Activated CD8-positive, alpha-beta memory T cell treated with anti-CD3 and anti-CD28 coated beads, Interleukin-2, amount 10 ng/mL, durations not matched to agents 7 days and 5 days (primary cell): ENCODE measurements at places on chromosomes 2 and 18. TPM values are rescaled to one million over a fixed set of nuclear protein-coding genes. Genes with fewer than 3 reads are reported as not detected.

Gene HMSD
- 1.6 TPM for total RNA-seq

- no peaks in the 10 kb centered on the region for H3K36me3 ChIP-seq
- H3K4me1 ChIP-seq = no peaks in the 10 kb centered on the region
- no peak overlapping the region for H3K27ac ChIP-seq
Observed at GRCh38 chr2:52498077-52498750, 1269.4 kb upstream of the CHAC2 start.

DNA sequence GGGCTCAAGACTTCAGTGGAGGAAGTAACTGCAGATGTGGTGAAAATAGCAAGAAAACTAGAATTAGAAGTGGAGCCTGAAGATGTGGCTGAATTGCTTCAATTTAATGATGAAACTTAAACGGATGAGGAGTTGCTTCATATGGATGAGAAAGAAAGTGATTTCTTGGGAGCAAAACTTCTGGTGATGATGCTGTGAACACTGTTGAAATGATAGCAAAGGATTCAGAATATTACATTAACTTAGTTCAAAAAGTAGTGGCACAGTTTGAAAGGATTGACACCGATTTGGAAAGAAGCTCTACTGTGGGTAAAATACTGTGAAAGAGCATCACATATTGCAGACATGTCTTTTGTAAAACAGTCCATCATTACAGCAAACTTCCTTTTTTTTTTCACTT, 638.0 kb downstream of the NYAP2 start:
- no peaks in the 10 kb centered on the region for H3K4me1 ChIP-seq
- peaks cover 4% of the 10 kb centered on the region for H3K27me3 ChIP-seq
- H3K36me3 ChIP-seq = no peaks in the 10 kb centered on the region
- H3K27ac ChIP-seq = no peak overlapping the region

GRCh38 chr2:103174711-103175110, 412.9 kb downstream of the TMEM182 start:
- H3K4me3 ChIP-seq = no peak overlapping the region
- H3K27ac ChIP-seq = no peak overlapping the region
- no peak for DNase-seq
- no peaks in the 10 kb centered on the region for H3K27me3 ChIP-seq
- no peaks in the 10 kb centered on the region for H3K4me1 ChIP-seq

GRCh38 chr2:66472225-66472843, 37.4 kb downstream of the MEIS1 start:
- no peaks in the 10 kb centered on the region for H3K36me3 ChIP-seq
- no peak overlapping the region for H3K27ac ChIP-seq
- DNase-seq = no peak
- H3K27me3 ChIP-seq = no peaks in the 10 kb centered on the region

GRCh38 chr18:2143636-2144035, 427.7 kb downstream of the METTL4 start:
- no peak overlapping the region for H3K27ac ChIP-seq
- peaks cover 8% of the 10 kb centered on the region for H3K27me3 ChIP-seq
- H3K36me3 ChIP-seq = no peaks in the 10 kb centered on the region
- no peaks in the 10 kb centered on the region for H3K4me1 ChIP-seq
- DNase-seq = no peak
- H3K4me3 ChIP-seq = no peak overlapping the region

GRCh38 chr2:43074592-43075053, 151.8 kb downstream of the ZFP36L2 start:
- no peaks in the 10 kb centered on the region for H3K4me1 ChIP-seq
- no peaks in the 10 kb centered on the region for H3K27me3 ChIP-seq
- no peaks in the 10 kb centered on the region for H3K36me3 ChIP-seq
- no peak overlapping the region for H3K4me3 ChIP-seq
- no peak for DNase-seq
- no peak overlapping the region for H3K27ac ChIP-seq

GRCh38 chr2:71070294-71071093, 2.0 kb downstream of the NAGK start:
- no peak overlapping the region for H3K4me3 ChIP-seq
- no peak for DNase-seq
- H3K36me3 ChIP-seq = peaks cover 13% of the 10 kb centered on the region
- no peaks in the 10 kb centered on the region for H3K27me3 ChIP-seq

GRCh38 chr2:133109772-133110171, 439.8 kb upstream of the LYPD1 start:
- H3K27ac ChIP-seq = no peak overlapping the region
- DNase-seq = no peak
- H3K4me1 ChIP-seq = no peaks in the 10 kb centered on the region
- H3K36me3 ChIP-seq = no peaks in the 10 kb centered on the region
- no peaks in the 10 kb centered on the region for H3K27me3 ChIP-seq
- H3K4me3 ChIP-seq = no peak overlapping the region

GRCh38 chr2:176679061-176679669, 409.9 kb downstream of the MTX2 start:
- H3K27ac ChIP-seq = no peak overlapping the region
- H3K36me3 ChIP-seq = peaks cover 1% of the 10 kb centered on the region
- H3K4me3 ChIP-seq = no peak overlapping the region

GRCh38 chr18:45958027-45958426, 9.1 kb downstream of the EPG5 start:
- H3K4me3 ChIP-seq = no peak overlapping the region
- H3K4me1 ChIP-seq = peaks cover 25% of the 10 kb centered on the region
- peaks cover 29% of the 10 kb centered on the region for H3K36me3 ChIP-seq
- H3K27ac ChIP-seq = no peak overlapping the region
- no peak for DNase-seq

DNA sequence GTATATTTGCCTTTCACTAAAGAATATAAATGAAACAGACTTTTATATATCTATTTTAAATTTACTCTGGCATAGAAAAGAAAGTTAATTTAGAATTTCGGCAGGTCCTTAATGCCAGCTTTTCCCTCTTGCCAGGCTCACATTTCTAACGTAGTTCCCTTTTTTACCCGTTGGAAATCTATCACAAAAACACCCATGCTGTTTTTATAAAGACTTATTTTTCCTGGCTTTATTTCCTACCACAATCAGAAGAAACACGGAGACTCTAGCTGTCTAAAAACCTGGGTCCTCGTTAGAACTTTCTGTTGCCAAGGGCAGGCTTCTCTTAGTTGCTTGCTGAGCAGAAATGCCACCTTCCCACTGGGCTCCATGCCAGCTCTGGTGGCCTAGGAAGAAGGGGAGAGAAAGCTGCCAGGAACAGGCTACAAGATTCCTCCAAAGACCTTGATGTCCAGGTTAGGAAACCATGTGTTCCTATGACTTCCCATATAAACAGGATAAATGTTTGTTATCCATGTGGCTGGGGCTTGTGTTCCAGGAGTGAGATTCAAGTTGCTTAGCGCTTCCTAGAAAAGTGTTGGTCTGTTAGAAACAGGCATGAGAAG, 17.8 kb upstream of the TMEM18 start:
- DNase-seq = no peak
- H3K4me3 ChIP-seq = no peak overlapping the region
- peaks cover 35% of the 10 kb centered on the region for H3K27me3 ChIP-seq
- no peak overlapping the region for H3K27ac ChIP-seq
- peaks cover under 1% of the 10 kb centered on the region for H3K36me3 ChIP-seq
